Nucleus accumbens (tissue), 56 donors: ENCODE measurements at places on chromosomes 13 and 19.

DNA sequence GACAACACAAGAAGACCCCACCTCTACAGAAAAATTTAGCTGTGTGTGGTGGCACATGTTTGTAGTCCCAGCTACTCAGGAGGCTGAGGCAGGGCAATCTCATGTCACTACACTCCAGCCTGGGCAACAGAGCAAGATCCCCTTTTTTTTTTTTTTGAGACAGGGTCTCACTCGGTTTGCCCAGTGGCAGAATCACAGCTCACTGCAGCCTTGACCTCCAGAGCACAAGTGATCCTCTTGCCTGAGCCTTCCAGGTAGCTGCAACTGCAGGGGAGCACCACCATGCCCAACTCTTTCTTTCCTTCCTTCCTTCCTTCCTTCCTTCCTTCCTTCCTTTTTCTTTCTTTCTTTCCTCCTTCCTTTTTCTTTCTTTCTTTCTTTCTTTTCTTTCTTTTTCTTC is 4.2 kb upstream of the CLEC4G start:
- no peak for DNase-seq

DNA sequence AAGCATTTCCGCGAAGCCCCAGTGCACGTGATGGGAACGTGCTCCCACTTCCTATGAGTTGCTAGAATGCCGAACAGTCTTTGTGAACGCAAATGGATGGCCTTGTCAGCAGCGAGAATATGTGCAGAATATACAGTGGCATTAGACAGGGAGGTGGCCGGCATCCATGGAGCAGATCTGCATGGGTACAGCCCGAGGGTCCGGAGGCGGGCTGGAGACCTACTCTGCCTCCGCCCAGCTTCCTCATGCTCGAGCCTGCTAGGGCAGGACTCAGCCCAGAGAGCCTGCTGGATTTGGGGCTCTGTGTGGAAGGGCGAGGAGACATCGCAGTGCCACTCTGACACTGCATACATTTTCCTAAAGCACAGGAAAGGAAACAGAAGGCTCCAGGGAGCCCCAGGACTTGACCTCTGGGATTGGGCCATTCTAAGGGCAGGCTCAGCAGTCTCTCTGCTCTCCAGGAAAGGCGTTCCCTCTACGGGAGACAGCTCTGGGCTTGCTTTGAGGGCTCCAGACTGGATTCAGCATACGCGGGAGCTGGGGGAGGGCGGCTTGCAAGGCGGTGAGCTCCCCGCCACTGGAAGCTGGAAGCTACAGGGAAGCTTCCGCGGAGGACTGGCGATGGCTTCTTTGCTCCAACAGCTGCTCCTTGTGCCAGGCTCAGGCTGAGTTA is 55.9 kb upstream of the UQCRFS1 start:
- DNase-seq = no peak

DNA sequence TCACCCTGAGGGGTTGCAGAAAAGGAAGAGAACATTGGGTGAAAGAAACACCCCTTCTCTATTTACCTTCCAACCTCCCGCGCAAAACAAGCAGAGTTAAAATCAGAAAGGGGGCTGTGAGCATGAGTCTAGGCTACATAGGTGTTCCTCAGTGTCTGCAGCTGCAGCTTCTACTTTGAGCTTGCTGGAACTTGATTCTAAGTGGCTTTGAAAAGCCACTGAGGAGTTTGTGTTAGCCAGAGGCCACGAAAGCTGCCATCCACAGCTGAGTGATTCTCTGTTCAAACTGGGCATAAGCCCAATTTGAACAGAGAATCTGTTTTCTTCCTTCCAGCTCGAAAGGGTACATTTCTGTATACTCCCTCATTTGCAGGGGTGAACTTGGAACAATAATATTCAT is 343.9 kb downstream of the PCDH9 start:
- DNase-seq = peak; percentile 37

GRCh38 chr13:35157143-35157755 is 215.2 kb downstream of the NBEA start:
- DNase-seq = no peak

- DNase-seq = no peak
Observed at GRCh38 chr19:883661-884211, 9.3 kb downstream of the MED16 start.

GRCh38 chr13:40096357-40096901 is 441.0 kb downstream of the COG6 start:
- no peak for DNase-seq

- no peak for DNase-seq
Observed at GRCh38 chr13:71291842-71292146, 575.2 kb downstream of the DACH1 start.

DNA sequence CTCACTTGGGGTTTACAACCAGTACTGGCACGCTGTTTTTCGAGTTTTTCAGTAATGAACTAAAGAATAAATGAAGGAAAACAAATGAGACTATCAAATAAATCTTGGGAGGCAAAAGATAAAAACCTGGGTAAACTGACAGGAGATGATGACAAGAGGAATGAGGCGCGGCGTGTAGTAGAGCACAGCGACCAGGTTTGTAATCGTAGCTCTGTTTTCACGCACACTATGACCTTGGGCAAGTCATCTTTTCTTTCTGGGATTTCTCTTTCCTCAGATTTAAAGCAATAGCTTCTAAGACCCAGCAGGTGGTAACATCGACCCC is 419 bp downstream of the MRPS31 start:
- no peak for DNase-seq

DNA sequence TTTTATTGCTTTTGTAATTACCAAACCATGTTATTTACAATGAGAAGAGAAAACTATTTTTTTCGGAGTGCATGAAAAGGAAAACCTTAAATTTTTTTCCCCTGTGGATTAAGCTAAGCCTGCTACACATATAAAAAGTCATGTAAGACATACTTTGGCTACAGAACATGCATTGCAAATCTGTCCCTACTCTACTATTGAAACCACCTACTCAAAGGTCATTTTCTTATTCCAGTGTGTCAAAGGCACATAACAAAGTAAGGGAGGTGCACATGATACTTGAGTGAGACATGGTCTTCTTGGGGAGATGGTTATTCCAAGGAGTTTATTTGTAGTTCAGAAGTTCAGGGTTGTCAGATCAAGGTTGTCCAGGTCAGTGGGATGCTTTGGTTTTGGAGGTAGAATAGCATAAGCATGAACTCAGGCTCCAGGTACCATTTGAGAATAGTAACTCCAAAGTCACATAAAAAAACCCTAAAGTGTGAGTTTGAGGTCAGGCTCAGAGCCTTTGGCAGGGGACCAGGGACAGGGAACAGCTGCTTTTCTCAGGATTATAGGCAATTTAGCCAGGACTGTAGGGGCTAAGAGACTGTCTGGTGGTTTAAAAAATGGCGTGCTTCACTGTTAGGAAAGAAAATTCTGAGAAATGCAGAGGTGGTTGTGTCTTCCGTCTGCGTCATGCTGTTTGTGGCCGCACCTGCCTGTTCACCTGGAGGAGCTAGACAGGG is 15.4 kb downstream of the FARP1 start:
- no peak for DNase-seq

- DNase-seq = no peak
Observed at GRCh38 chr13:113220877-113221276, 11.5 kb downstream of the CUL4A start.

DNA sequence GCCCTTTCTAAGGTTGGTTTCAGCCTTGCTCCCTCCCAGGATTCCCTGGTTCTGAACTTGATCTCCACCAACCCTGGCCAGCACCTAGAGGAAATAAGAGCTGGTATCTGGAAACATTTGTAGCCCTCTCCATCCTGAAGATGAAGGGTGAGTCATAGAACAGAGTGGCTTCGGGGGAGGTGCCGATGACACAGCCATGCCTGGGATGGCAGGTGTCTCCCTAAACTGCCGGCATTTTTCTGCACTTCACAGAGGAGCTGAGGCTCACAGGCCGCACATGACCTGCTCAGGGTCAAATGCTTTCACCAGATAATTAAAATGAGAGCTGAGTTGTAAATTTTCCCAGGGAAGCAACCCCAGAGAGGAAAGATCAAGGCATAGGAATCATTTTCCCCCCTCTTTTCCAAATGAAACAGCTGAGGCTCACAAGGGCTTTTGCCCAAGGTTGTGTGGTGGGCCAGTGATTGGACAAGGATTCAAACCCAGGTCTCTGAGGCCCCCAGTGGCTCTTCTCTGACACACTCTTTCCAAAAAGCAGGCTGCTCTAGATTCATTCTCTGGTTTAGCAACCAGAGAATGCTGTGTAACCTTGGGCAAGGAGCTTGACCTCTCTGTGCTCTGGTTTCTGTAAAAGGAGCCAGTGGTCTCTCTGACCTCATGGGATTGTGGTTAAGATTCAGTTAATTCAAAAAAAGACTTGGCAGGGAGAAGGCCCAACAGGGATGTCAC is 1.2 kb upstream of the SLC25A42 start:
- no peak for DNase-seq

GRCh38 chr13:34230271-34230670 is 412.3 kb downstream of the RFC3 start:
- DNase-seq = no peak

DNA sequence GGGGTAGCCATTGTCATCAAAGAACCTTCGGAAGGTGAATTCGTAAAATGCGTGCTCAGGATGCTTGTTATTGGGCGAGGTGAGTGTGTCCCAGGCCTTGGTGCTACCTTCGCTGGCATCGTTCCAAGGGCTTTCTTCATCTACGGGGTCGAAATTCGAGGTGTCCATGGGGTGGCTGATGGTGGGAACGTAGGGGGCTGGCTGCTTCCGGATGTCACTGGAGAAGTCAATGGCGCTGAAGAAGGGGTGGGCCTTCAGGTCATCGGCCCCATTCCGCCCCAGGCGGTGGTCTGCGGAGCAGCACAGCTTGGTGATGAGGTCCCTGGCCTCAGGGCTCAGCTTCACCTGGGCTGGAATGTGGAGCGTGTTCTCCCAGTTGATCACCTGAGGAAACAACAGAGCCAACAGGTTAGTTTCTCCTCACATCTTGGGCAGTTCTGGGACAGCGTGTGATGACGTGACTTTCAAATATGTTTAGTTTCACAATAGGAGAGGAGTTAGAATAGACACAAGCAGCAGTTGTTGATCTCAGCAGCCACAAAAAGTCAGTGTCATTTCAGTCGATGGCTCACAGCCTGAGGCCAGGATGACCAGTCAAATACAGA is 72.5 kb upstream of the XPO4 start:
- no peak for DNase-seq

DNA sequence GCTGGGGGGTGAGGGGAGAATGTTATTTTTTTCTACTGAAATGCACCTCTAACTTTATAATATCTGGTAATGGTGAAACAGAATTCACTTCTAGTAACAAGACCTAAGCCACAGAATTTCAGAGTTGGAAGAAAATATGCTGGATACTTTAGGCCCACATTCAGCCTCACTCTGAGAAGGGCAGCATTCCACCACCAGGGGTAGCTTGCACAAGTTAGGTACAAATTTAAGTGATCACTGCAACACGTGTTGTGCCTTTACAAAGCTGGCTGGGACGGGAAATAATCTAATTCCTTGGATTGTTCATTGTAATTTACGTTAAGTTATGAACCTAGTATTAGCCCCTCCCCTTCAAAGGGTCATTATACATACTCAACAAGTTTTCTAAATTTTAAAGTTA is 192.3 kb downstream of the RGCC start:
- DNase-seq = no peak

DNA sequence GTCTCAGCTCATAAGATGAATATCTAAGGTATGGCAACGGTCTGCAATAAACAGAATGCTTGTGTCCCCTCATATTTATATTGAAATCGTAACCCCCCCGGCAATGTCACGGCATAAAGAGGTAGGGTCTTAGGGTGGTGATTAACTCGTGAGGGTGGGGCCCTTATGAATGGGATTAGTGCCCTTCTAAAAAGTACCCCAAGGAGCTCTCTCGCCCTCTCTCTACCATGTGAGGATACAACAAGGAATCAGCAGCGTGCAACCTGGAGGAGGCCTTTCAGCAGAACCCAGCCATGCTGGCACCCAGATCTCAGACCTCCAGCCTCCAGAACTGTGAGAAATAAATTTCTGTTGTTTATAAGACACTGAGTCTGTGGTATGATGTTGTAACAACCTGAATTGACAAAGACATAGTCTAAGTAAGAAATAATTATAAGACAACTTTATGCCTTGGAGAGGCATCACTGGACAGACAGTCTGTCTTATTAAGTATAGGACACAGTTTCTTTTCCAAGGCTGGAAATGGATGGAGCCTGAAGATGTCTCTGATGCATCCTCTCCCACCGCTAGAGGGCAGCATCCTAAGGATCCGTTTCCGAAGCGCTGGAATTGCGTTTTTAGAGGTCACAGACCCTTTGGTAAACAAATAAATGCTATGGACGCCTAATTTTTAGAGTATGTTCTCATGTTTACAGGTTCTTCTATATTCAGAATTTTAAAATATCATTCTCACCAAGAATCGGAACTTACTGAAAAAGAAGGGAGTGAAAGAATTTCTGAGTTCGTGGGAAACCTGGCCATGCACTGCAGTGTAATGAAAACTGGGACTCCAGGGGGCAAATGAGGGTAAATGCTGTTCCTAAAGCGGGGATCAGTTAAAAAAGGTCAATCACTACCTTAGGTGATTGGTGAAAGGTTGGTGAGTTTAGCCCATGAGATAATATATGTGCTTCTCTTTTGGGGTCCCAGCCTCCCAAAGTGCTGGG is 13.3 kb upstream of the LEUTX start:
- DNase-seq = no peak

- DNase-seq = no peak
Observed at GRCh38 chr19:8320564-8321066, 560 bp downstream of the NDUFA7 start.

- DNase-seq = no peak
Observed at GRCh38 chr19:27774827-27775226, 1438.1 kb downstream of the UQCRFS1 start.

- DNase-seq = no peak
Observed at GRCh38 chr19:48953990-48954594, 583 bp upstream of the BAX start.

DNA sequence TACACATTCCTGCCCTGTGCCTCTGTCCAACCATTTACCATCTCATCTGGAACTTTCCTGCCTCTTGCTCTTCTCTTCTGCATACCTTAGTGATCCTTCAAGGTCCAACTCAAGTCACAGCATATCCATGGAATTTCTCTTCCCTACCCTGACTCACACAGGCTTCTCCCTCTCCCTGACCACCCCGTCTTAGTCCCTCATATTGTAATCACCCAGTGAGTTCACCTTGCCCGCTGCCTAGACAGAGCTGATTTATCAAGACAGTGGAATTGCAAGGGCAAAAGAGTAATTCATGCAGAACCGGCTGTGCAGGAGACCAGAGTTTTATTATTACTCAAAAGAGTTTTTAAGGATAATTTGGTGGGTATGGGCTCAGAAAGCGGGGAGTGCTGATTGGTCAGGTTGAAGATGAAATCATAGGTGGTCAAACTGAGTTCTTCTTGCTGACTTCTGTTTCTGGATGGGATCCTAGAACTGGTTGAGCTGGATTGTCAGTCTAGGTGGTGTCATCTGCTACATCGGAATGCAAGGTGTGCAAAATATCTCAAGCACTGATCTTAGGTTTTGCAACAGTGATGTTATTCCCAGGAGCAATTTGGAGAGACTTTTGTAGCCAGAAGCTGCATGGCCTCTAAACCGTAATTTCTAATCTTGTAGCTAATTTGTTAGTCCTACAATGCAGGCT is 67.2 kb downstream of the HSPH1 start:
- DNase-seq = no peak

DNA sequence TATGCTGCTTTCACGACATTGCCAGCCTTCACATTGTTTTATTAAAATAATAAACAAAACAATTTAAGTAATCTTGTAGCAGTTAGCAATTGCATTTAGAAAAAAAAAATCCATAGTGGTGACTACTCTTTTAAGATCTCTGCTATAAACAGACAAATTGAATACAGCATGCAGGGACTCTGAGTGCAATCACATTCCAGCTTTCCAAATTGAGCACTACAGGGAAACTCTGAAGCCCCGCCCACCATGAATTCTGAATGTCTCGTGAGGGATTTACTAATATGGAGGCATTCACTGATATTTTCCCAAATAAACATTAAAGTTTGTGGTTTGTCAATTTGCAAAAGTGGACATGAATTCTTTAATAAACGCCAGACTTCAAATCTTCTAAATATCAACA is 698.8 kb downstream of the LIG4 start:
- DNase-seq = no peak
